ENCODE measurements at places on chromosomes 16 and 17.

DNA sequence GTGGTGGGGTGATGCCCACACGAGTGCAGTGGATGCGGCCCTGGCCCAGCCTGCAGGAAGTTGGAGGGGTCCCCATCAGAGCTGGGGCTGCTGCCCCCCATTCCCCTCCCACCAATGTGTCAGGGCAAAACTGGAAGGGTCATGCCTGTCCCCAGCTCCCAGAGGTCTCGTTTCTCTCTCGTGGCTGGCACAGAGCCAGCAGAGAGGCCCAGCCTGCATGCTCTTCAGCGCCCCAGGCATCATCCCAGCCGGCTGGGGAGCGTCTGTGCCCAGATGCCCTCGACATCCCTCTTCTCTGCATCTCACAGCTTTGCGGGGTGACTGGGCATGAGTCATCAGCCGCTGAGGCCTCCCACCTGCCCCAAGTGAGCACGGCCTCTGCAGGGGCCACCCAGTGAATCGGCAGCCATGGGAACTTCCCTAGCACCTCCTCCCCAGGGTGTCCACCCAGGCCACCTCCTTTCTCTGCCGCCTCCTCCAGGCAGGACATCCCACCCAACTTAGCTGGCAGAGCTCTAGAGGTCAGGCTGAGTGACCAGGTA is 9.8 kb upstream of the CSNK1D start:
- DNase-seq, result no peak

DNA sequence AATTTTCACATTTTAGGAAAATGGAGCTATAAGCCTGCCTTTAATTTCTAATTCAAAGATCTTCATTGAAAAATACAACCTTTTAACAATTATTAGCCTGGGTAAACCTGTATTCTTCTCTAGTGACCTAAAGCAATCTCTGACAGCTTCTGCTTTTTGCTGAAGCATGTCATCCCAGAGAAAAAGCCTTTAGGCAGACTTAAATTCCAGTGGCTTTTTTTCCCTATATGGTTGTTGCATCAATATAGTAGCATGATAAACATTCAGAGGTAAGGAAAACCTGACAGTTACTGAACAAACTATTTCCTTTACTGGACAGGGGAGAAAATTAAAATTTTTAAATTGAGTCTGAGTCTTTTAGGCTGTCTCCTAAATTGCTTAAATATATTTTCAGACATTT is 7.8 kb upstream of the EVI2A start:
- no peak for DNase-seq

DNA sequence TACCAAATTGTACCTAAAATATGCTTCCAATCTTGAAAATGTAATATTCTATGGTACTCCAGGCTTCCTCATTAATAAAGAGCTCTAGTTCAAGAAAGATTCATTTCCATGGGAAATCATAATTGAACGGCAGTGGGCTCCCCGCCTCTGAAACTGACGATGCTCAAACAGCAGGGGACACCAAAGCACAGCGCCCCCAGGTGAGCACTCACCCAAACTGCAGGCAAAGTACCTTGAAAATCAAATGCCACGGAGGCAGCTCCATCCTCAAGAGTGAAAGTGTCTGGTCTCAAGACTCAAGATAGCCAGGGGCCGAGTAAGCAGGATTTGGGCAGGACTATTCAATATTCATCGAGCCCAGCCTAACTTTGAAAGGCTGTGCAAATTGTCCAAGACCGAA is 217.4 kb upstream of the TNRC6C start:
- DNase-seq, result no peak

DNA sequence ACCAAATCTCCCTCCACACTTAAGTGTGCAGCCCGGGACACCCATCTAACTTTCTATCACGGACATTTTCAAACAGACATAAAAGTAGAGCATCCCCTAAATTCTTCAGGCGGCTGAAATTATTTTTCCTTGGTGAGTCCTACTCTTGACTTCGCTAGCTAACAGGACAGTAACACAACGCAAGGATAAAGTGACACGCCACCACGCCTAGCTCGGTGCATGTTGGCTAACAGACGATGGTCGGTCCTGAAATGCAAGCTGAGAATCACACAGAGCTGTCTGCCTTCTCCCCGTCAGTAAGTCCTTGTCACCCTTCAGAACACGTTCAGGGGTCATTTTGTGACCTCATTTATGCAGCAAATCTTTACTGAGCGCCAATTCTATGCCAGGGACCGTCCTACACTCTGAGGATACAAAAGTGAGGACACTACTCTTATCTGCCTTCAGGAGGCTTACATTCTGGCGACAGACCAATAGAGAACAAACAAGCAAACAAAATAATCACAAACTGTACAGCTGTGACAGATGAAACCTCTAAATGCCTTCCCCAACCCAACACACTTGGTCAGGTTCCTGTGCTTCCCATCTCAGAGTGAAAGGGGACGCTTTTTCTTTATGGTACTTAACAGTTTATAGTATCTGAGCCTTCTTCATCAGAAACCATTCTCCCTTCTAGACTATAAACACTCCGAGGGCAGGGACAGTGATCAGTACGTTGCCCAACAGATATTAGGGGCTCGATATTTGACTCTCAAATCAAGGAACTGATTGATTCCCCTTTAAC is 1.3 kb downstream of the NTAN1 start:
- DNase-seq, result no peak

DNA sequence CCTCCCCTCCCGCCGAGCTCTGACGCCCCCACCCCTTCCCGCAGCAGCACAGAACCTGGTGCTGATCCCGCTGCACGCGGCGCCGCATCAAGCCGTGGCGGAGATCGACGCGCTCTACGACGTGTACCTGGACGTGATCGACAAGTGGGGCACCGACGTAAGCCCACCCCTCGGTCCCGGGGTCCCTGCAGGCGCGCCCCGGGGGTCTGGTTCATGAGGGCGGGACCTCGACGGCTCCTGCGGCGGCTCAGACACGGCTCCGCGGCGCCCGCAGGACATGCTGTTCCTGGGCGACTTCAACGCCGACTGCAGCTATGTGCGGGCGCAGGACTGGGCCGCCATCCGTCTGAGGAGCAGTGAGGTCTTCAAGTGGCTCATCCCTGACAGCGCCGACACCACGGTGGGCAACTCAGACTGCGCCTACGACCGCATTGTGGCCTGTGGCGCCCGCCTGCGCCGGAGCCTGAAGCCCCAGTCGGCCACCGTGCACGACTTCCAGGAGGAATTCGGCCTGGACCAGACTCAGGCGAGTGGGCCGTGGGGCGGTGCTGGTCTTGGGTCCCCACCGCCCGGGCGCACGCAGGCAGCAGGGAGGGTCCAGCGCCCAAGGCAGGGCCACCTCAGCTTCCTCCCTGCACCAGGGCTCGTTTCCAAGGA is 1.4 kb downstream of the DNASE1L2 start:
- DNase-seq, result no peak

- DNase-seq, result no peak
These were observed 10.9 kb downstream of the ACLY start for GRCh38 chr17:41907633-41908539.

- DNase-seq, result no peak
These were observed 36.0 kb upstream of the ATF7IP2 start for GRCh38 chr16:10349851-10350250.

- no peak for DNase-seq
These were observed 81.9 kb downstream of the CA4 start for GRCh38 chr17:60231691-60232090.

- no peak for DNase-seq
These were observed 28.8 kb upstream of the ST6GALNAC1 start for GRCh38 chr17:76672270-76672851.

- DNase-seq, result no peak
These were observed 85.1 kb downstream of the WDR59 start for GRCh38 chr16:74899816-74900215.

DNA sequence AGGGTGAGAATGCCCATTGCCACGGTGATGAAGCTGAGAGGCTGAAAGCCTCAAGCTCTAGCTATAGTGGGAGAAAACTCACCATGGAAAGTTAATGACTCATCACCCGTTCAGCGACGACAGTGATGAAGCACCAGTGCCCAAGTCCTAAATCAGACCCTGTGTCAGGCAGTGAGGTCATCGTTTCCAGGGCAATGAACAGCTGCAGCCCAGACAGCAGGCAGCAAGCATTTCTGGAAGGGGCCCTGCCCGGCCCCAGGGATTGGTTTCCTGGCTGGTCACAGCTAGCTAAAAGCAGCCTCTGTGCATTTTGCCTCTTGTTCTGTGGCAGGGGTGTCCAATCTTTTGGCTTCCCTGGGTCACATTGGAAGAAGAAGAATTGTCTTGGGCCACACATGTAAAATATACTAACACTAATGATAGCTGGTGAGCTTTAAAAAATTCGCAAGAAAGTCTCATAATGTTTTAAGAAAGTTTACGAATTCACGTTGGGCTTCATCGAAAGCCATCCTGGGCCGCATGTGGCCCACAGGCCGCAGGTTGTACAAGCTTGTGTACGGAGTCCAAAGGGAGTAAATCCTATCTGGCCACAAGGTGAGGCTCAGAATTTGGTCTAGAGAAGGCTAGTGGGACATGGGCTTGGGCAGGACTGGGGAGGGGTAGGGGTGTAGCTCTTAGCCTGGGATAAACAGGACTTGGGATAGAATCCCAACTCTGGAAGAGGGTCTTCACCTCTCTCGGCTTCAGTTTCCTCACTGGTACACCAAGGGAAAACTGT is 40.6 kb downstream of the MIS12 start:
- DNase-seq, result no peak

- no peak for DNase-seq
These were observed 30.8 kb downstream of the AXIN2 start for GRCh38 chr17:65530523-65531255.

- no peak for DNase-seq
These were observed 14.2 kb upstream of the CBFB start for GRCh38 chr16:67014634-67015312.

DNA sequence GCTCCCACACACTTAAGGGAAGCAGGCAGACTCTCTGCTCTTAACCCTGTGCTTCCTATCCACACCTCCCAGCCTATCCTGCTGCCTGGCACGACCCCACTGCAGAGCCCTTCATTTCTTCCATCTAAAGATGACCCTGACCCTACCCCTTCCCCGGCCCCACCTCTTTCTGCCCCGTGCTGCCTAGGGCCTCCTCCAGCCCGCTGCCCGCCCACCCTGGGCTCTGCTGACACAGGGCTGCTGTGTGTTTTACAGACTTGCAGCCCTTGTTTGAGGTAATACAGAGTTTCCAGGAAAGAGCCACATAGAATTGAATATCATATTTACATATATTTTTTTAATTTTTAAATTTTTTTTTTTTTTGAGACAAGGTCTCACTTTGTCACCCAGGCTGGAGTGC is 42.0 kb downstream of the MEOX1 start:
- DNase-seq, result no peak

DNA sequence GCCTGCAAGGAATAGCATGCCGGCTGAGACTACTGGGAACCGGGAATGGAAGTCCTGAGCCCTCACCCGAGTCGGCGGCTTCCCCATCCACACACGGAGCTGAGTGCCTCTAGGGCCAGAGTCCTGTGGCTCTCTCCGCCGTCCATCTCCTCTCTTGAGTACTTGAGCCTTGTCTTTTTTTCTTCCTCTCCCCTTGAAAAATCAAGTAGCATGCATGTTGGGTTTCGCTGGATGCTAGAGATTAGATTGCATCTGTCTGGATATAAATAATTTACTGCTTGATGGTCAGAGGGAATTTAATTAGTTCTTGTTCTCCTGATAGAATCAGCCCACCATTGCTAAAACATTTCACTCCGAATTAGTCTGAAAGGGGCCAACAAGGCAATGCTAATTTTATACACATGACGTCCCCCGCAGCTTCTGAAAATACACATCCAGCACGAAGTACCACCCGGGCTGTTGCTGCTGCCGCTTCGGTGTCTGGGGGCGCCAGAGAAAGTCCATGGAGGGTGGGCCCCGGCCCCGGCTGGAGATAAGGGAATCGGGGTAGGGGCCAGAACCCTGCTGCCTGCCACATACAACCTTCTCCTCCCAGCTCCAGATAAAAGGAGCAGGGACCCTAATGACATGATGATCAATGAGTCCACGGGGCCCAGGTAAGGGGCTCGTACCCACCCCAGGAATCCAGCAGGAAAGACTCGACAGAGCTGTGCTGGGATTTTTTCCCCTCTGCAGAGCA is 48.5 kb downstream of the RBFOX3 start:
- DNase-seq, result no peak

All from activated T-helper 2 cell treated with anti-CD3 and anti-CD28 coated beads, Interferon-gamma antibody, Interleukin-2, Interleukin-4, amounts not matched to agents 10 μg/mL and 5 μg/mL and 100 μg/mL, durations not matched to agents 14 hours and 24 hours and 36 hours (primary cell).